ENCODE measurements at places on chromosomes 13 and 19.
A peak's percentile ranks its signal among the peaks of the same experiment; 100 is the strongest.

DNA sequence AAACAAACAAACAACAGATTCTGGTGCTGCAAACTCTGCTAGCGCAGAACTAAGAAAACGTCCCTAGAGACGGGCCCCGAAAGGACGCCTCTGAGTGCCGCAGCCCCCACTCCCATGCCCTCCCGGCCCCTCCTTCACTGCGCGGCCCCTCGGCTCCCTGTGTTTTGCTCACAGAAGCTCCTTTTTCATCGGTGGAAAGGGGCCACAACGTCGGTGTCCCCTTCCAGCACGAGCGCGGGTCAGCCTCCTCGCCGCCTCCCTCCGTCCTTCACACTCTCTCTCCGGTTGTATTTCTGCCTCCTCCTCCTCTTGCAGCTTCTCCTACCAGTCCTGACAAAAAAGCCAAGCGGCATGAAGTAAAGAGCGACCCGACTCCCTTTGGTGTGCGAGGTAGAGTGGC, 14.8 kb upstream of the F7 start:
- DNase-seq = peak; percentile 23

- DNase-seq = peak; percentile 20
Measured at GRCh38 chr19:14003251-14004055, 2.7 kb downstream of the RFX1 start.

DNA sequence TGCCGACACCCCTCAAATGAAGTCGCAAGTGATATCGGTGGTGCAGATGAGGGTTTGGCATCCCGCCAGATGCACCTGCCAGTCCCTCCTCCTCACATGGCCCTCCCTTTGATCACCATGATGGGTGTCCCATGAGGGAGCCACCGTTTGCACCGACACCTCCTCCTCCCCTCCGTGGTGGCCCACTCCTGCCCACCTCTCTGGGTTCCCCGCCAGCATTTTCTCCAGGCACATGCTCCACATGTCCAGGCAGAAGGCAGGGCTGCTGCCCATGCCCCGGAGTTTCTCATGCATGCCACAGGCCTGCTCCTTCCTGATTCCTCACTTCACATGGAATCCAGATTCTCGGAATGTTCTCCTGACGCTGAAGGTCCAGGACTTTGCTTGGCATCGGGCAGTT, 49.3 kb downstream of the COL4A2 start:
- no peak for DNase-seq

GRCh38 chr19:30419568-30420180, 47.5 kb downstream of the ZNF536 start:
- no peak for DNase-seq

DNA sequence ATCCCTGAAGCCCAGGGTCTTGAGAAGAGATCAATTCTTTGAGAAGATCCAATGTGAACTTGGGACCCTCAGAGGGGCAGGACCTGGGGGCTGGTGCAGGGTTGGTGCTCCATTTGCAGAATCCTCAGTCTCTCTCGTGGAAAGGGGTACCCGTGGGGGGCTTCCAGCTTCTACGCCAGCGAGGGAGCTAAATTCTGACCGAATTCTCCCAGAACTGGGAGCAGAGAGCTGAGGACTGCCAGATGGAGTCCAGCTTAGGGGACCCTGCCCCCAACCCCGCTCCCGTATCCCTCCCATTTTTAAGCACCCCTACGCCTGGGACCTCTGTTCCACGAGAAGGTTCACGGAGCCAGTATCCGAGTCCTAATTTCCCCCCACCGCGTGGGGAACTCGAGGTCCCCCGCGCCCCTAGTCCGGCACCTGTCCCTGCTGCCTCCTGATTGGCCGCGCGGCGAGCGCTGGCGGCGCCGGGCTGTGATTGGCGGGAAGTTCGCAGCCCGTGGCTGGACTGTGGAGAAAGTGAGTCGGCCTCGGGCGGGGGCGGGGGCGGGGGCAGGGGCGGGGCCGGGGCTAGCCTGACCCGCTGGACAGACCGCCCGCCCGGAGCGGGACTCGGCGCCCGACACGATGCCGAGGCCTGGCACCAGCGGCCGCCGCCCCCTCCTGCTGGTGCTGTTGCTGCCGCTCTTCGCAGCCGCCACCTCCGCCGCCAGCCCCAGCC, 4.4 kb upstream of the LTBP4 start:
- DNase-seq = peak; percentile 81

- peak; percentile 56 for DNase-seq
Measured at GRCh38 chr19:39401549-39402345, 4.9 kb upstream of the ZFP36 start.

- no peak for DNase-seq
Measured at GRCh38 chr13:109288151-109288709, 498.2 kb downstream of the IRS2 start.

Measured in left ventricle myocardium superior (tissue), 1 donor.